ENCODE measurements at places on chromosomes 16 and 17. TPM values are rescaled to one million over a fixed set of nuclear protein-coding genes. Genes with fewer than 3 reads are reported as not detected.
A peak's percentile ranks its signal among the peaks of the same experiment; 100 is the strongest.

DNA sequence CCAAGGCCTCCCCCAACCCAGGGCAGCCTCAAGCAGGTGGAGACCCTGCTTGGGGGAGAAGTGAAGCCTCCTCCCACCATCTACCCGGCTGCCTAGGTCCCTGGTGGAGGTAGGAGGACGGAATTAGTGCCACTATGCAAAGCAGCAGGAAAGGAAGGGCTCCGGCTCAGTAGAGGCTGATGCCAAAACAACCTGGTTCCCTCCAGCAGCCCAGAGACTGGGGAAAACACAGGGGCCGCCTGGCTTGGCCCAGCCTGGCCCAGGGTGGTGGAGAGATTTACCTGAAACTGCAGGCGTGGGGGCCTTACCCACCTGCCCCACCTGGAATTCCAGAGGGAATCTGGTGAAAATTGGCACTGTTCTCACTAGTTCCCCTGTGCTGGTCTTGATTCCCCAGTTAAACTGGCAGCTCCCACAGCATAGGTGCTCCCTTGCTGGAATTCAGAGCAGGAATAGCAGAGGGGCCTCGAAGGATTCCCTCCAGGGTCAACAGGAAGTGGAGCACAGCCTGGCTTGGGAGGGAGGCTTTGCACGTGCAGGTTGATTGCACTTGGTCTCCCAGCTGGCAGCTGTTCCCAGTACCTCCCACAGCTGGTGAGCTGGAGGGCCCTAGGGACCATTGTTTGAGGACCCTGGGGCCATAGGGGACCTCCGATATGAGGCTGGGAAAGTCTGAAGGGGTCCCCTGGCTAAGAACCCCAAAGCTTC, 4.5 kb downstream of the CD79B start:
- H3K36me3 ChIP-seq, result no peaks in the 10 kb centered on the region
- no peaks in the 10 kb centered on the region for H3K4me1 ChIP-seq
- no peak overlapping the region for H3K4me3 ChIP-seq

DNA sequence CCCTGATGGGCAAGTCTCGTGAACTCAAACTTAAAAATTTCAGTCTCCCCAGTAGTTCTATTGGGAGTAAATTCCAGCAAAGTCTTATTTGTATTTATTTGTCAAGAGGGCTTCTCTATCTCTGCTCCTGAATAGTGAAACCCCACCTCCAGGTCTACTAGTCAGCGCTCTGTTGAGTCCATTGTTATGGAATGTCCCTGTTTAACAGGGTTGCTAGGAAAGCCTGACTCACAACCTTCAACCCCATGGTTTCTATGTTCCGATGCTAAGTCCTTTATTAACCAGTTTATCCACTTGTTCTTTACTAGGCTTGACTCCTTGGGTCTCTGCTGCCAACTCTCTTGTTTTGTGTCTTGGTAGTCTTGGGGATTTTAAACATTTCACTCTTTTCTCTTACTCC, 250.7 kb upstream of the MYOCD start:
- no peak for DNase-seq
- H3K36me3 ChIP-seq, result no peaks in the 10 kb centered on the region
- no peak overlapping the region for H3K4me3 ChIP-seq
- H3K27ac ChIP-seq, result no peak overlapping the region
- H3K27me3 ChIP-seq, result no peaks in the 10 kb centered on the region

- no peak overlapping the region for H3K27ac ChIP-seq
- no peaks in the 10 kb centered on the region for H3K27me3 ChIP-seq
- no peaks in the 10 kb centered on the region for H3K36me3 ChIP-seq
- no peak overlapping the region for H3K4me3 ChIP-seq
- no peaks in the 10 kb centered on the region for H3K4me1 ChIP-seq
- DNase-seq, result no peak
Observed at GRCh38 chr17:77308861-77309726, 168.3 kb downstream of the SEC14L1 start.

DNA sequence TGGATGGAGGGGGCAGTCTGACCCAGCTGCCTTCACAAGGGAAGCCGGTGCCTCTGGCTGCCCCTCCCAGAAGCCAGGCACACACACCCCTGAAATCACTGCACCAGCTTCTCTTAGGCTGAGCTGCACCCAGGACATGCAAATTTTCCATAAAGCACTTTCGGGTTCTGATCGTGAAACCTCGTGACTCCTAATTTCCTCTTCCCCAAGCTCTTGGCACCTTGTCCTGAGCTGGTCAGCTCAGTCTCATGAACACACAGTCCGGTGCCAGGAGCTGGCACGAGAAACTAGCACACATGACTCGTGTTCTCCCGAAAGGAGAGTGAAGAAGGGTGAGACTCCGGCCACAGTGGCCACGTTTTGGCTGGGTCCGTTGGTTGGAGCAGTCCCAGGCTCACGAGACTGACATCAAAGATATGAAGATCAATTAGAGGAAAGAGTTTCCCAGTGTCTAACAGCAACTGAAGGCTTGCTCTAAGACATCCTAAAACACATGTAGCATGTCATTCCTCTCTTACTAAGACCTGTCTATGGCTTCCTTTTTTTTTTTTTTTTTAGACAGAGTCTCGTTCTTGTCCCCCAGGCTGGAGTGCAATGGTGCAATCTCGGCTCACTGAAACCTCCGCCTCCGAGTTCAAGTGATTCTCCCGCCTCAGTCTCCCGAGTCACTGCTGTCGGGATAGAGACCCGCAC, 9.2 kb upstream of the ABR start:
- DNase-seq, result peak; percentile 95
- H3K4me3 ChIP-seq, result no peak overlapping the region
- no peaks in the 10 kb centered on the region for H3K4me1 ChIP-seq
- no peaks in the 10 kb centered on the region for H3K27me3 ChIP-seq
- H3K36me3 ChIP-seq, result no peaks in the 10 kb centered on the region

- no peaks in the 10 kb centered on the region for H3K36me3 ChIP-seq
- no peaks in the 10 kb centered on the region for H3K27me3 ChIP-seq
- no peak for DNase-seq
- no peak overlapping the region for H3K4me3 ChIP-seq
Observed at GRCh38 chr17:67659028-67659427, 58.7 kb upstream of the NOL11 start.

DNA sequence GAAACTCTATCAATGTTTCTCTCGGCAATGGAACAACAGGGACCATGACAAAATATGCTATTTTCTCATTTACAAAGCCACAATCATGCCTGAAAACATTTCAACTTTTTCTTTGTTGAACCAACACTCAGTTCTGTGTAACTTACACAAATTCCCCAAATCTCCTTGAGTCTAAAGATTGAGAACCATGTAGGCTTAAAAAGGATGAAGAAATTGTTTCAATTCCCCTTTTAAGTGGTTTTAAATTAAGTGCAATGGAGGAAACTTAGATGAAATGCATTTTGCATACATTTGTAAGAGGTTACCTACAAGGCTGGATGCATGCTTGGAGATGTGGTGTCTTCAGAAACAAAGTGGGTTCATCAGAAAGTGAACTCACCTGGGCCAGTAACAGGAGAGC, 566.4 kb upstream of the CDH11 start:
- H3K27ac ChIP-seq, result no peak overlapping the region
- no peak overlapping the region for H3K4me3 ChIP-seq
- no peaks in the 10 kb centered on the region for H3K27me3 ChIP-seq
- no peaks in the 10 kb centered on the region for H3K4me1 ChIP-seq
- H3K36me3 ChIP-seq, result no peaks in the 10 kb centered on the region
- DNase-seq, result no peak

- H3K36me3 ChIP-seq, result peaks cover 11% of the 10 kb centered on the region
- H3K27ac ChIP-seq, result peak overlapping the region; percentile 66
- no peaks in the 10 kb centered on the region for H3K27me3 ChIP-seq
- DNase-seq, result no peak
- peak overlapping the region; percentile 29 for H3K4me3 ChIP-seq
Observed at GRCh38 chr17:45408611-45409421, 23.9 kb downstream of the ARHGAP27 start.

GRCh38 chr16:740764-741505, at the start of gene CIAO3:
TSS of gene CIAO3 (minus strand) at chr16:740997. CDS start at chr16:740985, 12 bp downstream.
- H3K27ac ChIP-seq, result peak within 1 kb of the TSS; percentile 78
- no peaks in the 10 kb centered on the region for H3K27me3 ChIP-seq
- peaks cover 15% of the 10 kb centered on the region for H3K36me3 ChIP-seq
- DNase-seq, result peak; percentile 88

- peaks cover 23% of the 10 kb centered on the region for H3K4me1 ChIP-seq
- H3K36me3 ChIP-seq, result no peaks in the 10 kb centered on the region
- no peak for DNase-seq
- H3K4me3 ChIP-seq, result no peak overlapping the region
- peak overlapping the region; percentile 81 for H3K27ac ChIP-seq
Observed at GRCh38 chr16:398561-399339, 1.8 kb downstream of the NME4 start.

GRCh38 chr16:70157477-70158260, 15.9 kb upstream of the CLEC18C start:
- DNase-seq, result no peak
- no peaks in the 10 kb centered on the region for H3K4me1 ChIP-seq
- no peak overlapping the region for H3K4me3 ChIP-seq
- H3K27ac ChIP-seq, result no peak overlapping the region

DNA sequence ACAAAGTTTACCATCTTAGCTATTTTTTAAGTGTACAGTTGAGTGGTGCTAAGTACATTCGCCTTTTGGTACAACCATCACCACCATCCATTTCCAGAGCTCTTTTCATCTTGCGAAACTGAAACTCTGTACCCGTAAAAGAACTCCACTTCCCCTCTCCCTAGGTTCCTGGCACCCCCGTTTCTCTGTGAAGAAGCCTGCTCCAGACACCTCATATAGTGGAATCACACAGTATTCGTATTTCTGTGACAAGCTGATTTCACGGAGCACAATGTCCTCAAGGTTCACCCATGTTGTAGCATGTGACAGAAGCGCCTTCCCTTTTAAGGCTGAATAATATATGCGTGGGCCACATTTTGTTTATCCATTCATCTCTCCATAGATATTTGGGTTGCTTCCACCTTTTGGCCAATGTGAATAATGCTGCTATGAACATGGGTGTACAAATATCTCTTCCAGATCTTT, 54.2 kb upstream of the MAP3K14 start:
- H3K4me1 ChIP-seq, result peaks cover 31% of the 10 kb centered on the region
- no peak for DNase-seq
- H3K27me3 ChIP-seq, result no peaks in the 10 kb centered on the region
- no peak overlapping the region for H3K4me3 ChIP-seq
- H3K27ac ChIP-seq, result peak overlapping the region; percentile 82
- H3K36me3 ChIP-seq, result no peaks in the 10 kb centered on the region

GRCh38 chr17:77801545-77802332, 156.8 kb upstream of the TNRC6C start:
- no peaks in the 10 kb centered on the region for H3K36me3 ChIP-seq
- no peak for DNase-seq
- no peak overlapping the region for H3K27ac ChIP-seq
- no peaks in the 10 kb centered on the region for H3K27me3 ChIP-seq
- no peak overlapping the region for H3K4me3 ChIP-seq

DNA sequence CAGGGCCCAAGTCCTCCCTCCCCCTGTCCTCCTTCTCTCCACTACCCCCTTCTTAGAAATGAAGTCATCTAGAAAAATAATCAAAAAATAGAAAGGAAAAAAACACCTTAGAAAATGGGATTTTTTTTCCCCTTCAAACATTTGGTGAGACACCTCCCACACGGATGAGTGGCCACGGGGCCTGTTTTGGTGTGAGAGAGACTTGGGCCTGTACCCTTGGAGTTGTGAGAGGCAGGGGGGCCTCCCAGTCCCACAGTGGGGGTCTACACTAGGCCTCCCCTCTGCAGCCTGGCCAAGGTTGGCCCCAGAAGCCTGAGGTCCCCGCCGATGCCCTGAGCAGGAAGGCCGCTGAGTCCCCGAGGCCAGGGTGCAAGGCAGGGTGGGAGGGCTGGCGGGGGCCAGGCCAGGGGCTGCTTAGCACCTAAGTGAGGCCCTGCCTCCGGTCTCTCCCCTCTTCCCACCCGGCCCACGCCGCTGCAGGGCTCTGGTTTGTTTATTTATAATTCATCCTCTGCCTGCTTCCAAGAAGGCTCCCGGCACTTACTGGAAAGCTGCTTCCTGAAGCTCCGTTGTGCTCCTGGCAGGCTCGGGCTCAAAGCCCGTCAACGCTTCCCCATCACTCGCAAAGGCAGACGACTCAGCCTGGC, 26.4 kb downstream of the NPTX1 start:
- H3K27ac ChIP-seq, result no peak overlapping the region
- H3K4me1 ChIP-seq, result no peaks in the 10 kb centered on the region
- DNase-seq, result no peak

- no peak overlapping the region for H3K27ac ChIP-seq
- H3K27me3 ChIP-seq, result no peaks in the 10 kb centered on the region
- H3K4me3 ChIP-seq, result no peak overlapping the region
- no peaks in the 10 kb centered on the region for H3K4me1 ChIP-seq
- peak; percentile 70 for DNase-seq
Observed at GRCh38 chr17:50604513-50604912, 30.2 kb upstream of the ABCC3 start.

DNA sequence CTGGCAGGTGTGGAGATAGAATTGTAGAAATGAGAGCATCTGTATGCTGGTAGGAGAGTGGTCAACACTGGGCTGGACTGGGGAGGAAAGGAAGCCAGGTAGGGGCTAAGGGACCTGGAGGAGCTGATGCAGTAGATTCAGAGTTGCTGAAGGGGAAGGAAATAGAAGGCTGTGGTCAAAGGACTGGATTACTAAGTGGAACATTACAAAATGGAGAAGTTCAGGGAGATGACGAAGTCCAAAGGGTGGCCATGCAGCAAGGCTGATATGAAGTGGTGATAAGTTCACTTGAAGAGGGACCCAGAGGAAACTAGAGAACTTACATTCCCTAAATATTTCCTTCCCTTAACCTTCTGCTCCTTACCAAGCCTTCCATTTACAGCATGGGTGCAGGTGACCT, 8.6 kb upstream of the CCL2 start:
- H3K27ac ChIP-seq, result no peak overlapping the region
- DNase-seq, result no peak
- no peak overlapping the region for H3K4me3 ChIP-seq
- no peaks in the 10 kb centered on the region for H3K36me3 ChIP-seq
- peaks cover 70% of the 10 kb centered on the region for H3K4me1 ChIP-seq

DNA sequence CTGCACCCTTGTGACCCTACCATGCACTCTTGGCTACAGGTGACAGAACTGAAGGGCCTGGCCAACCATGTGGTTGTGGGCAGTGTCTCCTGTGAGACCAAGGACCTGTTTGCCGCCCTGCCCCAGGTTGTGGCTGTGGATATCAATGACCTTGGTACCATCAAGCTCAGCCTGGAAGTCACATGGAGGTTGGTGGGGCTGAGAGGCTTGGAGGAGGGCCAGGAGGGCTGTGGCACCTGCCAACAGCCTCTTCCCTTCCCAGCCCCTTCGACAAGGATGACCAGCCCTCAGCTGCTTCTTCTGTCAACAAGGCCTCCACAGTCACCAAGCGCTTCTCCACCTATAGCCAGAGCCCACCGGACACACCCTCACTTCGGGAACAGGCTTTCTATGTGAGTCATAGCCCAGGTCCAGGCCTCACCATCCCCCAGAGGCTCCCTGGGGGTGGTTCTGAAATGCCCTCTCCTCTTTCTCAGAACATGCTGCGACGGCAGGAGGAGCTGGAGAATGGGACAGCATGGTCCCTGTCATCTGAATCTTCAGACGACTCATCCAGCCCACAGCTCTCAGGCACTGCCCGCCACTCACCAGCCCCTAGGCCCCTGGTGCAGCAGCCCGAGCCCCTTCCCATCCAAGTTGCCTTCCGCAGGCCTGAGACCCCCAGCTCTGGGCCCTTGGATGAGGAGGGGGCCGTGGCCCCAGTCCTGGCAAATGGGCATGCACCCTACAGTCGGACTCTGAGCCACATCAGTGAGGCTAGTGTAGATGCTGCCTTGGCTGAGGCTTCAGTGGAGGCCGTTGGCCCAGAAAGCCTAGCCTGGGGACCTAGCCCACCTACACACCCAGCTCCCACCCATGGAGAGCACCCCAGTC, 13.0 kb downstream of the RIPOR1 start:
- H3K4me1 ChIP-seq, result peaks cover 79% of the 10 kb centered on the region
- H3K4me3 ChIP-seq, result no peak overlapping the region
- no peak for DNase-seq
- peaks cover 70% of the 10 kb centered on the region for H3K36me3 ChIP-seq
- no peaks in the 10 kb centered on the region for H3K27me3 ChIP-seq
- peak overlapping the region; percentile 38 for H3K27ac ChIP-seq

Gene CCDC200
- not detected for total RNA-seq

Gene SCIMP
- total RNA-seq, result 1.1 TPM

Gene SLC5A10
- total RNA-seq, result not detected

Gene HS3ST6
- not detected for total RNA-seq
